ENCODE measurements at places on chromosomes 4 and X. TPM values are rescaled to one million over a fixed set of nuclear protein-coding genes. Genes with fewer than 3 reads are reported as not detected.

GRCh38 chr4:31803526-31804195, 1083.5 kb downstream of the PCDH7 start:
- DNase-seq: no peak

The RHOH gene
- total RNA-seq: not detected

- DNase-seq: no peak
These were observed 332.4 kb downstream of the ARHGAP24 start for GRCh38 chr4:85807247-85807950.

The PCSK1N gene
- total RNA-seq: not detected

The DNAAF6 gene
- not detected for total RNA-seq

All from HFFc6 (cell line).